Prostate gland (tissue), 2 donors: ENCODE measurements at places on chromosomes 2 and 18.
A peak's percentile ranks its signal among the peaks of the same experiment; 100 is the strongest.

DNA sequence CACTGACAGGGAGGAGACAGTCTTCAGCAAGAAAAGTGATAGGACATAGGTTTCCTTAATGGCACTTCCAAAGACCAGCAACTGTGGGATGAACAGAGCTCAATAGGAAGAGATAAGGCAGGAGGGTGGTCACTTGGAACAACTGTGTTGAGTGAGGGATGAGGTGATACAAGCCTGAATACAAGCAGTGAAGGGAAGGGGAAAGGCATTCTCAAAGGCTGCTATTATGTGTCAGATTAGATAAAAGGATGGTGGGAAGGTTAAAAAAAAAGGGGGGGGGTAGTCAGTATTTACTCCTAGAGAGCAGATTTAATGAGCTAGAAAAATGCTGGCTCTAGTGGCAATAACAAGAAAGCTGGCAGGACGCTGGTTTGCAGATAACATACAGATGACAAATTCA lies 25.7 kb downstream of the CCBE1 start:
- DNase-seq: no peak

GRCh38 chr2:44098050-44098449 lies 70.6 kb upstream of the PPM1B start:
- DNase-seq: no peak

GRCh38 chr2:239369631-239370161 lies 31.1 kb downstream of the HDAC4 start:
- no peak for DNase-seq

DNA sequence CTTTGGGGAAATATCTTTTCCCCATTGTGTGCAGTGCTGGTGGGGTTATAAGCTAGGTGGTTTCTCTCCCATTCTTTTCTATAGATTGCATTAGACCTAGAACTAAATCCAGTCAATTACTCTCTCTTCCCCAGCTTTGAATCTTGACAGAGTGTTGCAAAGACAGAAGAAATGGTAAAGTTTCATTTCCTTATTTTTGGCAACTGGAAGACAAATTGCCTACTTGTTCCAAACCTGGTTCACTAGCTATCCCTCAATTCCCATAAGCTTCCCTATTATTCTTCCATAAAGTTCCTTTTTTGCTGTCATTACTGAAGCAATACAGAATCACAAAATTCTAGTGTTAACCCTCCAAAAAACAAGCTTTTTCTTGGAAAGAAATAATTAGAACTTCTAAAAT lies 94.0 kb upstream of the ITGA4 start:
- DNase-seq: no peak

GRCh38 chr2:121330921-121331320 lies 45.9 kb upstream of the TFCP2L1 start:
- DNase-seq: no peak

GRCh38 chr2:133633309-133633708 lies 65.0 kb upstream of the NCKAP5 start:
- no peak for DNase-seq

DNA sequence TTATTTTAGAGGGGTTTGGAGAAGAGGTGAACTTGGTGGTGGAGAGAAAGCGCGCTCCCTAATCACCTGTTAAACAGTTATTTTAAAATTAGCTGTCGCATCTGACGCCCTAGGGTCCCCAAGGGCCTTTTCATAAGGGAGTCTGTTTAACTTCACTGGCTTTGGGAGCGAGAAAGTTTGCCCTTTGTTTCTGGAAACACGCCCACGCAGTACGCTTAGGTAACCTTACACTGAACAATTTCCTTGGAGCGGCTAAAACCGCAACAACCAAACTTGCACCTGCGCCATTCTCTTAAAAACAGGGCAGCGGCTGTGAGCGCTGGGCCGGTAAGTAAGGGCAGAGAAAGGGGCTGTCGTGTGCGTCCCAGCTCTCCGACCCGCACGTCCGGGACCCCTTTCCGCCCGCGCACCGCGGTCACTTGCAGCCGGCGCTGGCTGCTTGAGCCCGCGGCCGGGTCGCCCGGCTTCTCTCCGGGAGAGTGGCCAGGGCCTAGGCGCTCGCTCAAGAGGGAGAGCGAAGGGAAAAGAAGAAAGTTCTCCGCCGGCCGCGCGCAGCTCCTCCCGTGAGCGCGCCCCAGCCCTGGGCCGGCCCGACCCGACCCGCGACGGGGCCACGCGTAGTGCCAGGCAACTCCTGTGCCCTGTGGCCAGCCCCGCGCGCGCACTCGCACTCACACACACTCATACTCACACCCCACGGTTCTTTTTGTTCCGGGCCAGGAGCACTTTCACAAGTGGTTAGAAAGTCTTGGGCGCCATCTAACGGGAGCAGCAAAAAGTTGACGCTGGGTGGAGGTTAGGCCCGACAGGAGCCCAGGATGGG lies 19.2 kb downstream of the POU3F3 start:
- DNase-seq: peak; percentile 56

DNA sequence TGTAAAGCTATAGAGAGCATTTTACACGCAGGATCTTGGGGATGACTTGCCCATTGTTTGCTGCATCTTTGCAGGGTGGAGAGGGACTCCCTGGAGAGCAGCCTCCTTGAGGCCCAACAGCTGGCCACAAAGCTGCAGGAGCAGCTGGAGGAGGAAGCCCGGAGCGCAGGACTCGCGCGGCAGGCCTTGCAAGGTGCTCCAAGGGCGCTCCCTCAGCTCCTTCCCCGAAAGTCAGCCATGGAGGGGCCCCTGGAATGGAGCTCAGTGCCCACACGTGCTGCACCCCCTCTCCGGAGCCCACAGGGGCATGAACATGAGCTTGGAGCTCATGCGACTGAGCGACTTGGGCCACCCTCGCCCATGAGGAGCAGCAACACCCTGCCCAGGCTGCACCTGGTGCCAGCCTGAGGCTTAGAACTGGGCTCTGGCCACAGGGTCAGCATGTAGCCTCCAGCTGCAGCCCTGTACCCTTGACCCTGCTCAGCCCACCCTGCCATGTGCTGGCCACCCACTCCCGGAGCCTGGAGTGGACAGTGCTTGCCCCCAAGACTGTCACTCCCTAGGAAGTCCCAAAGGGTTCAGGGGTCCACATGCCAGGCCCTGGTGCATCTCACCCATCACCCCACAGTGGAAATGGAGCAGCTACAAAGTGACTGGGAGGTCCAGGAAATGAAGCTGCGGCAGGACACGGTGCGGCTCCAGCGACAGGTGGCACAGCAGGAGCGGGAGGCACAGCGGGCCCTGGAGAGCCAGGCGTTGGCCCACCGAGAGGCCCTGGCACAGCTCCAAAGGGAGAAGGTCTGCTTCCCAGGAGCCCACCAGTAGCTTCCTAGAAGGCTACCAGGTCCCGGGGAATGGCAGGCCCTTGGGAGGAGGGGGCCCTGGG lies 43.0 kb downstream of the CROCC2 start:
- DNase-seq: no peak

GRCh38 chr2:120662046-120662445 lies 73.6 kb upstream of the GLI2 start:
- DNase-seq: no peak

- DNase-seq: no peak
Observed at GRCh38 chr2:235303499-235304291, 190.1 kb upstream of the AGAP1 start.

DNA sequence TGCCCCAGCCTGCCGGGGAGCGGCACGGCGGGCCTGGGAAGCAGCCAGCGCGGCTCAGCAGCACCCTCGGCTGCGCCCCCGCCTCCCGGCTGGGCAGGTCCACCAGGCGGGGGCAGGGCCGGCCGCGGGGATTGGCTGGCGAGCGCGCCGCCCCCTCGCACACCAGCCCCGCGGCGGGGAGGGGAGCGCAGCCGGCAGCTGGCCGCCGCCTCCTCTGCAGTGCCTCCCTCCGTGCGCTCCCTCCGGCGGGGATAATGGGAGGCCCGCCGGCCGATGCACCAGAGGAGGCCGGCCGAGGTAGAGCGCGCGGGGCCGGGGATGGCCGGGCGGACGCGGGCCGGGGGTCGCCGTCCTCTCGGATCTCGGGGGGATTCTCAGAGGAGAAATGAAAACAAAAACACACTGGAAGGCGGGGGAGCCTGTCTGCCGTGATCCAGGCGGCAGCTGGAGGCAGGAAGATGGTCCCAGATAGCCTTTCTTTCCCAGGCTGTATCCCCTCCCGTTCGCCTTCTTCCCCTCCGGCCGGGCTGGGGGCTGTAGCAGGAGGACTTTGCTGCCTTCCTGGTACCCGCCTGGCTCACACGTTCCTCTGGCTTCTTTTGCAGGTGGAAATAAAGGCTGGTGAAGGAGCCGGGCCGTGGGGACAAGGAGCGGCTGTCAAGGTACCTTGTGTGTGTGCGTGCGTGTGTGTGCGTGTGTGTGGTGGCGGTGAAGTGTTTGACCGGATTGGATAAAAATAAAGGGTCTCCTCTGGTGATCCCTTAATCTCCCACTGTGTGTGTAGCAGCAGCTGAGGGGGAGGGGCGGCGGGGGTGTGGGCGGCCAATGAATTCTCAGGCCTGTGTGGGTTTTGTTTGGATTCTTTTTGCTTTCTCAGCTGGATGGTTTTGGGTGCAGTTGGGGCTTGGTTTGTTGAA lies 18.1 kb downstream of the TET3 start:
- peak; percentile 78 for DNase-seq

GRCh38 chr2:73962798-73963197 lies 21.9 kb upstream of the TET3 start:
- DNase-seq: no peak

- no peak for DNase-seq
Observed at GRCh38 chr2:159399716-159400415, 113.4 kb upstream of the WDSUB1 start.

DNA sequence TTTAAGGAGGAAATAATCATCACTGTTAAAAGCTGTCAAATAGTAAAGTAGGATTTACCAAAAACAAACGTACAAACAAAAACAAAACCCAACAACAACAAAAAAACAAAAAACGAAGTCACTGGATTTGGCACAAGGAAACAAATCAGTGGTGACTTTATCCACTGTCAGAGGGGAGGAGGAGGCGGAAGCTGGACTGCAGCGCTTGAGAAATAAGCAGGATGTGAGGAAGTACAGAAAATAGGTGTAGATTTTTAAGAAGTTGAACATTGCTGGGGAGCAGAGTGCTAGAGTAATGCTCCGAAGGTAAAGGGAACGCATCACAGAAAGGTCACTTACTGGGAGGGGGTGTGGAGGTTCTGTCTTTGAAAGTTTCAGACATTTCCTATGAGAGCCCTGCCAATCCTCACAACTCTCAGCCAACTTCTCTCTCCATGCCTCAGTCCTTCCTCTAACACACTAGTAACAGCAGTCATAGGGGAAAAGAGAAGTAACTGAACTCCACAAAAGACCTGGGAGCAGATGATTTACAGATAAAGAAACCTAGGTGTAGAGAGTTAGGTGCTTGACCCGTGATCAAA lies 220.2 kb upstream of the SMAD7 start:
- DNase-seq: no peak

DNA sequence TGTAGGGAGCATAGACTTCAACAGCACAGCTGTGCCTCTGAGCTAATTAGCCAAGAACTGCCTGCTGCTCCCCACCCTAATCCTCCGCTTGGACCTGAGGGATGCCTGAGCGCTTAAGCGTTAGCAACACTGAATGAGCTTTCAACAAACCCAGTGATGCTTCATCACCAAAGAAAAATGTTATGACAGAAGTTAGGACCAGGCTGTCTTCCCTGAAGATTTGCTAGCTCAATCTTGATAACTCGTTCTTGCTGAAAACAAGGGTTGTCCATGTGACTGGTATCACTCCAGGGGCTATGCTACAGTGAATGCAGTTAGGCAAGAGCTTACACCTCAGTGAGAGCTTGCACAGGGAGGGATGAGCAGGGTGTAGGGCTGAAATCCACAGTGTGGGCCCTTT lies 190.7 kb upstream of the SIX2 start:
- DNase-seq: no peak

GRCh38 chr2:74645344-74645743 lies 2.8 kb downstream of the M1AP start:
- no peak for DNase-seq

- DNase-seq: no peak
Observed at GRCh38 chr2:31107591-31108300, 30.5 kb downstream of the GALNT14 start.

DNA sequence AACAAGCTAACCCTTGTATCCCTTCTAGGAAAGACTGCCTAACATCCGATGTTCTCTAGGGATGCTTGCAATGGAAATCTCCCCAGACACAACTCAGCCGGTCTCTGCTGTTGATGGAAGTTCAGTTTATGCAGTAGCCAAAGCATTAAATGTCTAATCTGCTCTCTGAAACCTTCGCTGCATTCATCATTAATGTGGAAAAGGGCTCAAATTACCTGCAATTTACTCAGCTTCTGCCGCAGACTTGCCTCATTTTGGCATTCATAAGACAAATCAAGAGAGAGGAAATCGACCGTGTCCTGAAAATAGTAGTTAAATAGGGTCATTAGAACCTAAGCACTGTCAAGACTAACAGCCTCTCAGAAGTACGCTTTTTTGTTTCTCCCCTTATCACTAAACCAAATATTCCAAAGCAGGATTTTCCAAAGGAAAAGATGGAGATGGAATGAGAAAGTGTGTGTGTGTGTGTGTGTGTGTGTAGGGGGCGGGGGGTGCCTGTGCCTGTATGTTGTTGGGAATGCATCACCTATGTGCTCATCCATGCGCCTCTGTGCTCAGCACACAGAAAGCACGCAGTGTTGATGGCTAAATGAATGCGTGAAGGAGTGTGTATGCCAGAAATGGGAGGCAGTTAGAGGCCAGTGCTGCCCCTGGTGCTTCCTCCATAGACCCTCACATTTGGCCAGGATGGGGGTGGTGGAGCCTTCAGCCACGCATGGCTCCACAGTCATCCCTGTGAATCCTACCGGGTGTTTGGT lies 7.4 kb downstream of the LCT start:
- no peak for DNase-seq

DNA sequence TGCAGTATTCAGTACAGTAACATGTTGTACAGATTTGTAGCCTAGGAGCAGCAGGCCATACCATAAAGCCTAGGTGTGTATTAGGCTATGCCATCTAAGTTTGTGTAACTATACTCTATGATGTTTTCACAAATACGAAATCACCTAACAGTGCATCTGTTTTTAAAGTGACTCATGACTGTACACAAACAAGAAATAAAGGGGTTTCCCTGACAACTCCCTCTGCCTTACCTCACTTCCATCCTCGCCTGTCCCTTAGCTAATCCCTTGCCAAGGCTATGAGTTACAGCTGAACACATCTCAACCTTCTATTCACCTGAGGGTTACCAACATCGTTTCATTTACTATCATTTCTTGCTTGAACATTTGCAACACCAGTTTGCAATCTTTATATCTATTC lies 78.6 kb upstream of the RPRM start:
- no peak for DNase-seq

DNA sequence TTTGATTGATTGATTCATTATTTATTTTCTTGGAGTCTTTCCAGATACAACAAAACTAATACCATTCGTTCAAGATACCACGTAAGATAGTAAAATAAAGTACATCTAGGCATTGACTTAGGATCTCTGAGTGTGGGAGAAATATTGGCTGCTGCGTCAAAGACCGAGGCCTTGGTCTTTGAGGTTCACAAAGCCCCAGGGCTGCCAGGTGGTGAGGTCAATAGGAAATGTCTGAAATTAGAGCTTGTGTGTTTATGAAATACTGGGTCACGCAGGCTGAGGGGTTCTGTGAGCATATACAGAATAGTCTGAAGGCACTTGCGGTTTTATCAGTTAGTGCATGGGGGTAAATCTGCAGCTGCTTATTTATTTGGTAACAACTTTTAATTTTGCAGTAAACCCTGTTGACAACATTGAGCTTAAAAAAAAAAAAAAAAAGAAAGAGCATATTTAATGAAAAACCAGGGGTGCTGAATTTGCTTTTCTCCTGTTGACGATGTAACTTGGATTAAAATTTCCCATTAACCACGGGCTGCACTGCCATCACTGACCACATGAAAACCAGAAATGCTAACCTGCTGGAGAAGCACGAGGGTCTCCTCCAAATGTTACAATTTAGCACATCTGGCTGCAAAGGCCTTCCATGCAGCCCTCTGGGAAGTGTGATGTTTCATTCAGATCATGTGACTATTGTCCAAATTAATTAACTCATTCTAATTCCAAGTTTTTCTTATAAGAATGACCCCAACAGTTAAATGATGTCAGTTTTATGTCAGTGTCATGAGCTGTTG lies 27.1 kb upstream of the SERPINB12 start:
- no peak for DNase-seq
